ENCODE measurements at places on chromosomes 5 and 9.

DNA sequence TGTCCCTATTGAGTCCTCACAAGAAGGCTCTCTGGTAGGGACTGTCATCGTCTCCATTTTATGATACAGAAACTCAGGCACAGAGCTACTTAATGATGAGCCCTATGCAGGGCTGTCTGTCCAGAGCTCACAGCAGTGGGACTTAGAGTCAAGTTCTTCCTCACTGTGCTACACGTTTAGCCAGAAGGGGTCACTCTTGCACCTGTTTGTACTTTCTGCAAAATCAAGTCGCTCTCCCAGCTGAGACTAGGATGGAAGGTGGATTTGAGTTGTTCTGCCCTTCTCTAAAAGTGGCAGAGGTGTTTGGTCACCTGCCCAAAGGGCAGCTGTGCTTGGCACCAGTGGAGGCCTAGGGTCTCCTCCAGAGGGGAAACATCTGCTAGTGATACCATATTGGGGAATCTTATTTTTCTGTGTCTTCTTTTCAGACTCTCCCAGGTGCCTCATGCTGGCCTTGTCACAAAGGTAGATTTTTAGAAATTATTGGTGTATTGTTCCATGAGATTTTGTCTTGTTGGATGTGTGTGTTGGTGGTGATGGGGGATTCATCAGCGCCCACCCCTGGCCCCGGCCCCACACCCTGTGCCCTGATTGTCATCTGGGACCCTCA lies 104.2 kb downstream of the PPARGC1B start:
- DNase-seq, result peak; percentile 66

DNA sequence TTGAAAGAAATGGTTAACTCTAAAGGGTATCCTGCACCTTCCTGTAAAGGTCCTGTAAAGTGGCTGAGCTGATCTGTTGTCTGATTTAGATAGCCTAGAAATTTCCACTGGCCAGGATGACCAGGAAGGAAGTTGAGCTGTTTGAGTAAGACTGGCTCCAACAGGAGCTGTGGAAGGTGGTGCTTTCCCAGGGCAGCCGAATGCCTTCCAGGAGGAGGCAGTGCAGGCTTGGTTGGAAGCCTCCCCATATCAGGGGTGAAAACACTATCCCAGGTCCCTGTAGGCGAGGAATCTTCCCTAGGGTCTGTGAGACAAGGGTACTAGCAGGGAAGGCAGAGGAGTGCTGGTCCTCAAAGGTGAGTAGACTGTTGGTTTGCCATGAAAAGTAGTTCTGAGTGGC lies 98.4 kb downstream of the LIX1 start:
- DNase-seq, result peak; percentile 11

DNA sequence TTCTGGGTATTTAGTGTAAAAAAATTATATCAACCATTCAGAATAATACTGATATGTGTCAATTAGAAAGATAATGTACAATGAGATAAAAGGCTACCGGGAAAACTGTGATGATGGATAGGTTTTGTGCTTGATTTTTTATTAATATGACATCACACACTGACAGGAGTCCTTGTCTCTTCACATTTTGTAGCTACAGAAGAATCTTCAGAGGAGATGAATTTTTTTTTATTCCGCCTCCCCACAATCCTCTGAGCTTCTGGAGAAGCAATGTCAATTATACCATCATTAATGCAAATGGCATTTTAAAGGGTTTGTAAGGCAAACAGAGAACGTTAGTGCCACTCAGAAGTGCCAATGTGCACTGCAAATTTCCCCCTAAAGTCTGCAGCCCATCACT lies 131.7 kb upstream of the CCNG1 start:
- no peak for DNase-seq

GRCh38 chr5:93385655-93386054 lies 195.4 kb downstream of the NR2F1-AS1 start:
- no peak for DNase-seq

- DNase-seq, result no peak
Measured at GRCh38 chr9:115209601-115210306, 91.8 kb upstream of the TNC start.

- no peak for DNase-seq
Measured at GRCh38 chr5:90390326-90390725, 19.2 kb downstream of the CETN3 start.

GRCh38 chr9:133304477-133305377 lies 29.7 kb upstream of the ABO start:
- DNase-seq, result no peak

All from retina (tissue), 1 donor.